ENCODE measurements at places on chromosomes 3 and 15. TPM values are rescaled to one million over a fixed set of nuclear protein-coding genes. Genes with fewer than 3 reads are reported as not detected.

DNA sequence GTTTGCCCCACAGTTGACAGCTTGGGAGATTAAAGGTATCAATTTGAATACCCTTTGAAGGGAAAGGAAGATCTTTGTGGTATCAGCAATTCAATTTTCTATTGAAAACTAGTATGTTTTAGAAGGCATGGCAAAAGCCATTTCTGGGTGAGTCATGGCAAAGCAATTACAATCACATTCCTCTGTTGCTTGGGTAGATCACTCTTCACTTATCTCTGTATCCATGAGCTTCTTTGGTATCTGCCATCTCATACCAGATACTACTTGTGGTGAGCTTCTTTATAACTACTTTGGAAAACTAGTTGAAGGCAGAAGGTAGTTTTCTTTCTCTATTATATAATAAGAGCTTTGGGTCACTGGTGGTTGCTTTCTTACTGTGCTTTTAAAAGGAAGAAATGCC lies 28.3 kb upstream of the LSAMP start:
- DNase-seq = no peak

DNA sequence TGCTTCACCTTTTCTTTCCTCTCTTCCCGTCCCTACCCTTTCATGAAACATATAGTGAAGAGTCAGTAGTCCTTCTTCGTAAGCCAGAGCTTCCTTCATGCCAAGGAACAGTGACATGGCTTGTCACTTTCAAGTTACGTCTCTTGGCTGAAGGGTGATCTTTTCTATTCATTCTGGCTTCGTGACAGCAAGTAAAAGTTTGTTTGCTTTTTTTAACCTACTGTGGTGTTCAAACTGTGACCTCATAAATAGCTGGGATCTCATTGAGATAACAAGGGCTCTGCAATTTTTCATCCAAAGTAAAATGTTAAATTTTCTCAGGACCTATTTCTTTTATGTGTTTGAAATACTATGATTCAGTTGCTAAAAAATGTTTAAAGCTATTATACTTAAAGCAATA lies 10.5 kb downstream of the CDIN1 start:
- DNase-seq = no peak

DNA sequence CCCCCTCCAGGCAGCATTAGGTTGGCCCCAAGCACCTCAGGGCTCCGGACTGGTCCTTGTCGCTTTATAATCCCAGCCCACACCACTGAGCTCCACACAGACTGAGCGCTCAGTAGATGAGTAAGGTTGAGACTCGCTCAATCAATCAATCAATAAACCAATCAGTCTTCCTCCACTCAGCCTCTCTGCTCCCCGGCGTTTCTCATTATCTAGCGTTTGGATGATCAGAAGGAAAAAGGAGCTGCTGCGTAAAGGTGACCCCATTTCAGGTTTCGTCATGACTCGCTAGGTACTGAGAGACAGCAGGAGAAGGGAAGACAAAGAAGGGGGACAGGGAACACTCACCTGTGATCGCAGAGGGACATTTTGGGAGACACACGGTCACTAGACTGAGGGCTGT lies 41.2 kb downstream of the ZNF710 start:
- no peak for DNase-seq

- DNase-seq = no peak
These were observed 132.5 kb upstream of the THBS1 start for GRCh38 chr15:39448409-39448808.

- DNase-seq = no peak
These were observed 11.7 kb downstream of the LSAMP start for GRCh38 chr3:116433552-116433951.

The ADGRG7 gene
- 2.0 TPM for total RNA-seq

The IL16 gene
- total RNA-seq = 16.5 TPM

GRCh38 chr3:171229173-171229572 lies 202.7 kb upstream of the SLC2A2 start:
- no peak for DNase-seq

The GPR176 gene
- 5.4 TPM for total RNA-seq

The SNTN gene
- not detected for total RNA-seq

GRCh38 chr3:59771768-59772181 lies 722.0 kb upstream of the CFAP20DC start:
- no peak for DNase-seq

DNA sequence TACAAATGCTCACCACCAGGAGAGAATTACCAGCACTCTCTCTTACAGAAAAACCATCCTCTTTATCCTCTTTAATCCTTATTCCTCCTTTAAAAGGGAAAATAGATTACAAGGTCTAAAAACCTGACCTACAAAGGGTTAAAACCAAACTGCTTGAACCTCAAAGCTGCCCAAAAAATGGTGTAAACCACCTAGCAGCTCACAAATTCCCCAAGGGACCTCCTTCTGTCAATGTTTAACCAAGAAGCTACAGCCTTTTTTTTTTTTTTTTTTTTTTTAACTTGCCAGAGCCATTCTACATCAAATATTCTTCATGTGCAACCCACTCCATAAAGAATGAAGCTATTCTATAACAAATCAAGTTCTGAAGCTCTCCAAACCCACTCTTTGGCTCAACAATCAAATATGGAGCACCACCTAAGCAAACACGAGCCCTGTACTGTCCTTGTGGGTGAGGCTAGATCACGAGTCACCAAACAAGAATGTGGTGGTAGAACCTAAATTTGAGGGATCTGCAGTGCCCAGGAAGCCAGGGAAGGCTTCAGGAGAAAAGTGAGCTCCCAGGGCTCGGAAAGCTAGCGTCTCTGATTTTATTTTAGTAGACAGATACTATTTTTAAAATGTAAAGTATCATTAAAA lies 20.1 kb downstream of the OSBPL10 start:
- DNase-seq = no peak

The WDR93 gene
- 0.49 TPM for total RNA-seq

The FOXB1 gene
- total RNA-seq = not detected

DNA sequence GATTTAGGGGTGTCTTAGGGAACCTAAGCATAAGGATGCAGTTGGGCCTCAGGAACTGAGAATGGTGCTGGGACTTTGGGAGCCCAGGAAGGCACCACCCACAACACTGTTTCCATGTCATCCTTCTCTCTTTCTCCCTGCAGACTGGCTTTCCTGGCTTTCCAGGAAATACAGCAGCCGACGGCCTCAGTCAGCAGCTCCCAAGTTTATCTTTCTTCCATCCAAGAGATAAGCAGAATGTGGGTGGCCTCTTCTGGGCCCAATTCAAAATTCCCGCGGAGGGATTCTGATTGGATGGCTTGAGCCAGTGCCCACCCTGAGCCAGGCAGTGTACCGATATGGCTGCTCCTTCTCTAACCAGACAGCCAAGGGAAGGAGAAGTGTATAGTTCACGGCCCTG lies 4.5 kb upstream of the CLN6 start:
- no peak for DNase-seq

DNA sequence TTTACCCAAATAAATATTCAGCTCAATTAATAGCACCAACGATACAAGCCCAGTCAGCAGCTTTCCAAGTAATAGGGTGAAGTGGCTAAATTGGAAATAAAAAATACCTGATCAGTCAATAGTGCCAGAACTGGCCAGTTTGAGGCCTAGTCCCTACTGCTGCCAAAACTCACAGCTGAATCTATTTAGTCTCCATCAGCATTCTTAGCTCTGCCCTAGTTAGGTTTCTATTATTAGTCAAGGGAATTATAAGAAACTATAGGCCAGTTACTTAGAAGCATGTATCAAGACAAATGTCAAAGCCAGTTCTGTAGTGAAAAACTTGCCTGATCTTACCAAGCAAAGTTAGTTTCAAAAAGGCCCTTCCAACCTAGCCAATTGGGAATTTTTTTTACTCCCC lies 146.2 kb upstream of the ZBTB20 start:
- no peak for DNase-seq

DNA sequence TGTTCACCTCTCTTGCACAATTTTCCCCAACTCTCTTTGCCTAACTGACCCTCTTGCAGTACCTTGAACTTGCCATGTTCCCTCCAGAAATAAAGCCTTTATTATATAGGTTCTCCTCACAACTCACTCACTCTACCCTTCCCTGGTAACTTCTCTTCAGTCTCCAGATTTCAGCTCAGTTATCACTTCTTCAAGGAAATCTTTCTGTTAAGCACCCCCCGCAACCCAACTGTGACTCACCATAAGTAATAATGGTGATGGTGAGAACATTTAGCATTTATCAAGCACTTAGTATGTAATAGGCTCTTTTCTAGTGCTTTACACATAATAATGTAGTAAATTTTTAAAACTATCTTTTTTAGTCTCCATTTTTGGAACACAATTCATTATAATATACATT lies 8.1 kb upstream of the OR5K1 start:
- DNase-seq = no peak

- DNase-seq = no peak
These were observed 45.0 kb downstream of the CCR1 start for GRCh38 chr3:46162975-46163555.

Data from mucosa of gallbladder (tissue), 1 donor.